ENCODE measurements at places on chromosomes 4 and X. TPM values are rescaled to one million over a fixed set of nuclear protein-coding genes. Genes with fewer than 3 reads are reported as not detected.

DNA sequence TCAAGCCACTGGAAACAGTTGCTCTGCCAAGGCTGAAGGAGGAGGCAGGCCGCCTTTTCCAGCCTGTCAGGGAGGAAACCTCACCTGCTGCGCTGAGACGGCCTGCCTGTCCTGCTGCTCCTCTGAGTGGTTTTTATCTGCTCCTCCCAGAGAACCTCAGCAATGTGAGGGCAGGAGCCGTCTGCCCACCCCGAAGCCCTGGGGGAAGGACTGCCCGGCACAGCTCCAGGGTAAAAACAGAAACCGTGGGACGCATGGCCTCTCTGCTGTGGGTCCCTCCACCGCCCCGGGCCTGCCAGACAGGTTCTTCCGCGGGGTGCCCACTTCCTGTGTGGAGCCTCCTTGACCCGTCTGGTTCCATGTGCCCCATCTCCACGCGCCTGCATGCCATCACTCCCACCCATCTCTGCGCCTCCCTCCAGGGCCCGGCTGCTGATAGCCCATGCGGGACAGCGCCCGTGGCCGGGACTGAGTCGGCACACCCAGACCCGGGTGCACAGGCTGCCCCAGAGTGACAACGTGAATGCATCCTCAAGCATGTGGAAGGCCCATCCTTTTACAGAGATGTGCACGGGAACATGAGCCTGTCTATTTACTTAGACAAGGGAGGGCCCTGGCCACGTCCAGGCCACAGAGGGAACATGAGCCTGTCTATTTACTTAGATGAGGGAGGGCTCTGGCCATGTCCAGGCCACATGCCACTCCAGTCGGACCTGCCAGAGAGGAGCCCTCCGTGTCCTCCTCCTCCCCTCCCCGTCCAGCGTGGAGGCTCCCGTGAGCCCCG lies 4.0 kb upstream of the SLC49A3 start:
- peak; percentile 57 for DNase-seq

GRCh38 chr4:28238876-28239275 lies 1378.2 kb downstream of the STIM2 start:
- no peak for DNase-seq

DNA sequence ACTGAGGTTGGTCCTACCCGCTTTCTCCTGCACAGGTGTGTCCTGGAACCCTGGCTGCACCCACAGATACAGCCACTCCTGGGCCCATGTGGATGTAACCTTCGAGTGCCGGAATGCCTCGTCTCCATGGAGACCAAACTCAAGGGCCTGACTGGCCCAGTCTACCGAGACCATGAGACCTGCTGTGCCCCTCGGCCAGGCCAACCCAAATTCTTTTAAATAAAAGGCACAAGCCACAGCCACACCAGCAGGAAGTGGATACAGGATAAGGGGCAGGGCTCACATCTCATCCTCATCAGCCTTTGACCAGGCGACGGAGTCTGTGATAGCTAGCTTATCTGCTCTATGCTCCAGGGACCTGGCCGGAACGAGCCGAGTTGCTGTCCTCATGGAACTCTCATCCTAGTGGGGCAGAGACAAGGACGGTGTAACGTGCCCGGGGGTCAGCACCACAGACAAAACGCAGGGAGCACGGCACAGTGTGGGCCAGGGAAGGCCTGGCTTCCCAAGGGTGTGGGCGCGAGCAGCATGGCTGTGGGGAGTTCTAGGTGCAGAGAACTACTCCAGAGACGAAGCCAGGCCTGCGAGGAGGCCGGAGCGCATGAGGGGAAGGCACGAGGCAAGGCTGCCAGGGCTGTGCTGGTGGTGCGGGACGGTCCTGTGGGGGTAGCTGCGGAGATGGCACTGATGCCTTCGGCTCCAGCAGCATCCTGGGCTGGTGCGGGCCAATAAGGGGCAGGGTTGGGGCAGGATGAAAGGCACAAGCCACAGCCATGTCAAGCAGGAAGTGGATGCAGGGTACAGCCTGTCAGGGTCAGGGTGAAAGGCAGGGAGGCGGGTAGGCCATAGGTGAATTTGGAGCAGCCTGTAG lies 22.7 kb downstream of the NOP14 start:
- DNase-seq, result peak; percentile 61

The MYOZ2 gene
- 0.81 TPM for total RNA-seq

- peak; percentile 65 for DNase-seq
These were observed at the start of gene COL25A1 for GRCh38 chr4:109302361-109303139. Gene COL25A1 (minus strand): TSS chr4:109302658.

The PABPC1L2B gene
- not detected for total RNA-seq

DNA sequence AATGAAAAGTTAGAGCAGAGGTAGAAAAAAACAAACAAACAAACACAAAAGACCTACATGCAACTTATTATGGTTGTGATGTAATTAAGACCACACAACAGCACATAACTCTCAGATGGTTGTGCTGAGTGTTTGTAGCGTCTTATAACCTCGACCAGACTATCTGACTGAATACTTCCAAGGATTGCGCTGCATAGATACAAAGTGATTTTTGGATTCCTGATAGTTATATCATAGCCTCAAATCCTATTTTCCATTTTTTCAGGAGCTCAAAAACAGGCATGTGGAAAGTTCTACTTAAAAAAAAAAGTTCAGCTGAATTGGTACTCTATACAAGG lies 236.1 kb downstream of the SPRY1 start:
- DNase-seq, result no peak

The MAGIX gene
- total RNA-seq, result 2.2 TPM

DNA sequence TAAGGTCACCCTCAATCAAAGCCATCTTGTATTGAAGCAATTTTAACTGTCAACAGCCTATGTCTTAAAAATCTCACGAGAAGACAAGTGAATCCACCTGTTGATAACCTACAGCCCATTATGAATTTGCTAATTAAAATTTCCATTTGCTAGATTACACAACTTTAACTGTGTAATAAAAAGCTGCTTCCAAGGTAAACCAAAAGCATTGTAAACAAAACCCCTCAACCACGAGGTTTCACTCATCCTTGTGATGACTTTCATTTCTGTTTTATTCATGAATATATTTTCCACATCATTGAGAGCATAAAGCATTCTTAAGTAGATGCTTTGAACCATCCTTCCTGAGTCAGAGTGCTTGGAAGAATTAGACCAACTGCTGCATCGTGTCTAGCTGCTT lies 217.5 kb upstream of the GYPA start:
- no peak for DNase-seq

DNA sequence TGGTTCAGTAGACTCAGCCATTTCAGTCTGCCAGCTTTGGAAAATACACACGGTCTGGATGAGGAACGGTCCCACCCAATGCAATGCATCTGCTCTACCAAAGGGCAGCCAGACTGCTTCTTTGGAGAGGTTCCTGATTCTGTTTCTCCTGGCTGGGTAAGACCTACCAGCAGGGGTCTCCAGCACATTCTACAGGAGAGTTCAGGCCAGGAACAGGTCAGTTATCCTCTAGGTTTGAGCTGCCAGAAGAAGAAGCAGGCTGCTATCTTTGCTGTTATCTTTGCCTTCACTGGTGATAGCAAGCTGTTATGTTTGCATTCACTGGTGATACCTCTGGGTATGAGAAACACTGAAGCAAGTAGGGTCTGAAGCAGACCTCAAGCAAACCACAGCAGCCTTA lies 45.5 kb upstream of the PBDC1 start:
- no peak for DNase-seq

- DNase-seq, result no peak
These were observed 780 bp upstream of the NKRF start for GRCh38 chrX:119607018-119607389.

GRCh38 chr4:176406736-176407135 lies 87.0 kb downstream of the SPCS3 start:
- no peak for DNase-seq

DNA sequence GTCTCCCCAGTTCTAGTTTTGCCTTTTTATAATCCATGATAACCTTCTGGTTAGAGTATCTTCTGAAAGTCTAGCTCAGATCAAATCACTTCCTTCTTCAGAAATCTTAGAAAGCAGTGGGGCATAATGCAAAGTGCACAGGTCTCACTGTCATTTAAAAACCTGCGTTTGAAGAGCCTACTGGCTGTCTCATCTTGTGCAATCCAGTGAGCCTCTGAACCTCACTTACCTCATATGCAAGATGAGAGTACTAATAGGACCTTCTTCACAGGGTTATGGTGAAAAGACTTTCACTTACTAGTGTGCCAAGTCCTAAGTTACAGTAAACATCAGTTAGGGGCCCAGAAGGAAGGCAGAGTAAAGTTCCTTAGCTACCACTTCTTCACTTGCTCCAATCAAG lies 131.4 kb downstream of the ENOX2 start:
- no peak for DNase-seq

- DNase-seq, result no peak
These were observed 1403.5 kb upstream of the PABPC4L start for GRCh38 chr4:135605076-135605475.

- no peak for DNase-seq
These were observed 29.1 kb downstream of the PPP2R2C start for GRCh38 chr4:6443035-6444023.

GRCh38 chrX:13334491-13334890 lies 14.6 kb upstream of the ATXN3L start:
- DNase-seq, result no peak

The MAGEA10 gene
- not detected for total RNA-seq

- no peak for DNase-seq
These were observed 8.3 kb downstream of the IL21 start for GRCh38 chr4:122612540-122612939.
